ENCODE measurements at places on chromosomes 4 and X. TPM values are rescaled to one million over a fixed set of nuclear protein-coding genes. Genes with fewer than 3 reads are reported as not detected.

- no peaks in the 10 kb centered on the region for H3K36me3 ChIP-seq
- no peaks in the 10 kb centered on the region for H3K4me1 ChIP-seq
- H3K4me3 ChIP-seq, result no peak overlapping the region
- no peak for DNase-seq
Observed at GRCh38 chr4:47741200-47741599, 96.7 kb downstream of the CORIN start.

Gene PAGE2B
- total RNA-seq, result not detected

Gene GAGE12F
- total RNA-seq, result not detected

Gene MAP3K15
- total RNA-seq, result 1.6 TPM

DNA sequence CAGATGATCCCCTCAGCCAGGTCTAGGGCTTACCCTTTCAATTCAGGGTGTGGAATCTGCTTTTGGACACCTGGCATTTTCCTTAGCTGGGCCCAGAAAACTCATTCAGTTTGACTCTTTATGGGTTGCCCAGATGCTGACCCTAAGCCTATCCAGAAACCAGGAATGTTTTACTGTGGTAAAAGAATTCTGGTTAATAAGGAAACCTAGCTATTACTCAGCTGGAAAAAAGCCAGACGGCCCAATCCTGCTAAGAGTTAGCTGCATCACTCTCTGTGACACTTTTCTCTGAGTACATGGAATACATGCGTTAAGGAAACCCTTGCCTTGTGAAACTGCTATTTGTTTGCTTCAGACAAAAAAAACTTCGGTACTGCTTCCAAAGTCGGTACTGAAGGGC is 28.0 kb downstream of the ING2 start:
- no peaks in the 10 kb centered on the region for H3K36me3 ChIP-seq
- no peak overlapping the region for H3K4me3 ChIP-seq
- H3K4me1 ChIP-seq, result no peaks in the 10 kb centered on the region
- no peak overlapping the region for H3K27ac ChIP-seq
- H3K27me3 ChIP-seq, result peaks cover 19% of the 10 kb centered on the region

Gene ADAM29
- total RNA-seq, result not detected

GRCh38 chr4:156547891-156548290 is 423.7 kb downstream of the PDGFC start:
- peak overlapping the region; percentile 48 for H3K27ac ChIP-seq
- no peak overlapping the region for H3K4me3 ChIP-seq
- peaks cover 15% of the 10 kb centered on the region for H3K4me1 ChIP-seq
- H3K36me3 ChIP-seq, result peaks cover 2% of the 10 kb centered on the region
- H3K27me3 ChIP-seq, result no peaks in the 10 kb centered on the region

DNA sequence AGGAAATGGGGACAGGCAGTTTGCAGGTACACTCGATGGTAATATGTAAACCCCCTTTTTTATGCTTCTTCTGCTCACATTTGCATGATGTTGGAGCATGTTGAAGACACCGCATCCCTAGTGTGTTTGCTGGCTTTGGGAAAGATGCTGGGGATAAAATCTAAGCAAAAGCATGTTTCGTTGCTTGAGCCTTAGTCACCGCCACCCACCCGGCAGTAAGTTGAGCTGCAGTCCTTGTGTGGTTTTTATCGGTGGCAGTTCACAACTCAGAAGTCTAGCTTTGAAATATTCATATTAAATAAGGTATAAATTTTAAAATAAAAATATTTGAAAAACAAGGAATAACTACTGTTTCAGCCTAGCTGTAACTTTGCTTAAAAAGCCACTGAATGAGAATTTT is 21.7 kb upstream of the MND1 start:
- DNase-seq, result no peak
- H3K4me1 ChIP-seq, result no peaks in the 10 kb centered on the region
- H3K27me3 ChIP-seq, result no peaks in the 10 kb centered on the region
- H3K36me3 ChIP-seq, result peaks cover 9% of the 10 kb centered on the region

Gene ARHGAP6
- 5.3 TPM for total RNA-seq

DNA sequence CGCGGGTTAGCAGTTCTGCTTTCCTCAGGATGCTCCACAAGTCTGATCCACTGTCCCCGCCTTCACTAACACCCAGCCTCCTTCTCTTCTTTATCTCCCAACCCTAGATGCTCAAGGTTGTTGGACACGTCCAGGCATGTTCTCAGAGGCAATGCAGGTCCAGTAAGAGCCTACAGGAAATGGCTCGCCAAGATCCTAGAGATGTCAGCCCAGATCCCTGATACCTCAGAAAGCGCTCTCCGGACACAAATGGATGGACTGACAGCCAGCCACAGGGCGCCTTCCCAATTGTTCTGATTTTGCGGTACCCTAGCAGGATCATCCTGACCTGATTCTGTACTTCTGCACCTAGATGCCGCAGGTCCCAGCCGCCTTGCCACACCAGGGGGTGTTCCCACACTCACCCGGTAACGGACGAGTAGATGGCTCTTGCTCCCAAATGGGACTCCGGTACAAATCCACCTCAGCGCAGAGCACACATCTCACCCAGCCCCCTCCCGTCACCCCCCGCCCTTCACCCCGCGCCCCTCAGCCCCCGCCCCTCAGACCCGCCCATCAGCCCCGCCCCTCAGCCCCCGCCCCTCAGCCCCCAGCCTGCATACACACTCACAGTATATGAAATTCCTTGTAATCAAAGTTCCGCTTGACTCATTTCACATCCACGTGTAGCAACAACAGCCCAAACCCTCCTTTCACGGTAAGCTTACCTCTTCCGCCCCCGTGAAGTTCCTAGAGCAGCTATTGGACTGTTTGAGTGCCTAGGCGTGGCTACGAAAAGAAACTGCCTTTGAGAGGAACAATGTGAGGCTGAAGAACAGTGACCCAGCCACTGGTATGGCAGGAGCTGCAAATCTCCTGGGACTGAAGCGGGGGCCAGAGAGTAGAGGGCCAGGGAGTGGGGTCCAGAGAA is at the start of gene EDA2R:
Gene EDA2R (minus strand): TSS at position 488 of the 910 bp plus-strand sequence. CDS start 23,058 bp downstream, outside the sequence.
- no peak for DNase-seq
- no peaks in the 10 kb centered on the region for H3K27me3 ChIP-seq
- H3K4me3 ChIP-seq, result peak within 1 kb of the TSS; percentile 80
- H3K4me1 ChIP-seq, result peaks cover 22% of the 10 kb centered on the region

DNA sequence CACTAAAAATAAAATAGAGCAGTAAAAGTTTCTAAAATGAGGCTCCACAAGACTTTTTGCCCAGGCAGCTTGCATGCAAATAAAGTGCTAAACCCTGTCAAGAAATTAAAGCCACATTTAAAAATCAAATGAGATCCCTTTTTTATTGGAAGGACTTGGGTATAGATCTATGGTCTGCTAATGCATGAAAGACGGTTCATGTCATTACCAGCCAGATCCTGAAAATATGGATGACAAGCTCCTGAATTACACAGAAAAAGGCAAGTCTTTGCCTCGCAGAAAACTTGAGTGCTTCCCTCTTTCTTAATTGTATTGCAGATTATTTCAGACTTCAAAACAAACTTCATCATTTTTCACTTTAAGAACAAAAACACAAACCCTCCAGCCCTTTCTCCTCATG is 169.6 kb downstream of the LDB2 start:
- no peak overlapping the region for H3K27ac ChIP-seq
- no peak for DNase-seq
- no peaks in the 10 kb centered on the region for H3K36me3 ChIP-seq
- no peak overlapping the region for H3K4me3 ChIP-seq
- H3K27me3 ChIP-seq, result peaks cover 13% of the 10 kb centered on the region
- peaks cover 14% of the 10 kb centered on the region for H3K4me1 ChIP-seq

Gene RAB33B
- 9.2 TPM for total RNA-seq

Gene FDCSP
- total RNA-seq, result 0.75 TPM

GRCh38 chr4:140869446-140869845 is 113.3 kb upstream of the TBC1D9 start:
- peaks cover 9% of the 10 kb centered on the region for H3K36me3 ChIP-seq
- H3K27me3 ChIP-seq, result no peaks in the 10 kb centered on the region
- H3K4me1 ChIP-seq, result peaks cover 43% of the 10 kb centered on the region
- no peak for DNase-seq

- H3K4me1 ChIP-seq, result peaks cover 29% of the 10 kb centered on the region
- peaks cover 10% of the 10 kb centered on the region for H3K36me3 ChIP-seq
- no peak overlapping the region for H3K4me3 ChIP-seq
- peak overlapping the region; percentile 45 for H3K27ac ChIP-seq
- DNase-seq, result no peak
- H3K27me3 ChIP-seq, result no peaks in the 10 kb centered on the region
Observed at GRCh38 chrX:110280954-110281353, 36.9 kb downstream of the AMMECR1 start.

- H3K4me3 ChIP-seq, result no peak overlapping the region
- no peak overlapping the region for H3K27ac ChIP-seq
- no peaks in the 10 kb centered on the region for H3K36me3 ChIP-seq
- no peak for DNase-seq
Observed at GRCh38 chr4:184237612-184238011, 19.9 kb upstream of the ENPP6 start.

DNA sequence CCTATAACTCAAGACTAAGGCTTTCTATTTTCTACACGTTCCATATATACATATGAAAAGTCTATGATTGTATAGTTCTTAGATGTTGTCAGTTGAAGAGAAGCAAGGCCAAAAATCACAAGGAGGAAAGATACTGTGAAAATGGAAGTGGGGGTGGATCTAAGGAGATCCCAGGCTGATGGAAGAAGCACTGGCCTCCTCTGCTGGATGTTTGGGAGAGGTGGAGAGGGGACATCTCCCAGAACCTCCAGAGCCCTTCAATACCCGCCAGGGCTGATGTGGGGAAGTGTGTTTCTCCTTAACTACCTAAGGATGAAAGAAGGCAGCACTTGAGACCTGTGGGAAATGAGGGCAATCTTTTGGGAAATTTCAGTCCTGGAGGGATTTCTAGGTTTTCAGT is 67.4 kb downstream of the RASGEF1B start:
- H3K36me3 ChIP-seq, result no peaks in the 10 kb centered on the region
- H3K27ac ChIP-seq, result no peak overlapping the region
- H3K4me1 ChIP-seq, result peaks cover 14% of the 10 kb centered on the region
- H3K4me3 ChIP-seq, result no peak overlapping the region
- H3K27me3 ChIP-seq, result peaks cover 16% of the 10 kb centered on the region
- DNase-seq, result no peak

GRCh38 chr4:101604976-101605375 is 185.6 kb upstream of the BANK1 start:
- H3K36me3 ChIP-seq, result peaks cover 7% of the 10 kb centered on the region
- H3K27me3 ChIP-seq, result peaks cover 5% of the 10 kb centered on the region
- no peak overlapping the region for H3K27ac ChIP-seq
- no peak overlapping the region for H3K4me3 ChIP-seq

- no peaks in the 10 kb centered on the region for H3K27me3 ChIP-seq
- no peak for DNase-seq
- H3K36me3 ChIP-seq, result no peaks in the 10 kb centered on the region
Observed at GRCh38 chr4:188198982-188199792, 59.9 kb downstream of the TRIML1 start.

Gene GLRB
- total RNA-seq, result 14.9 TPM

DNA sequence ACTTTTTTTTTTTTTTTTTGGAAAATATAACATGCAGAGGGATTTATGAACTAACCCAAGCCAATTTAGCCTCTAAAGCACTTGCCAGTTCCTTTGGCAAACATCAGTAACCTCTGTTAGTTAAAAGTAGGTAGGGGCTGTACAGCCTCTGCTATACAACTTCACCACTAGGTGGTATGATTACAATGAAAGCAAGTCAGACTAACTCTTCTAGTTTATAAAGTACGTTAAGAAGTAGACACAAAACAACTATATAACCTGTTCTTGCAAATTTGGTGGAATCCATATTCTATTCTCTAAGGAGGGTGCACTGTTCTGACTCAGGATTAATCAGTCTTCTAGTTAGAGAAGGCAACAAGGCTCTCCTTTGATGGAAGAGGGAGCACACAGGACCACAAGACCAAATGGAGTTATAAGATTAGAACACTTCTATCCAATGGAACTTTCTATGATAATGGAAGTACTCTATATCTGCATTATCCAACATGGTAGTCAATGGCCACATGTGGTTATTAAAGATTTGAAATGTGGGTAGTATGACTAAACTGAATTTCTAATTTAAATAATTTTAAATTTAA is 12.8 kb downstream of the AIMP1 start:
- H3K4me1 ChIP-seq, result no peaks in the 10 kb centered on the region
- H3K27me3 ChIP-seq, result no peaks in the 10 kb centered on the region
- no peak overlapping the region for H3K27ac ChIP-seq
- DNase-seq, result no peak

GRCh38 chr4:149719806-149720205 is 95.8 kb downstream of the IQCM start:
- H3K27ac ChIP-seq, result no peak overlapping the region
- H3K36me3 ChIP-seq, result peaks cover 2% of the 10 kb centered on the region
- H3K27me3 ChIP-seq, result no peaks in the 10 kb centered on the region
- peaks cover 6% of the 10 kb centered on the region for H3K4me1 ChIP-seq

Gene CLDN34
- 0.84 TPM for total RNA-seq

Gene MTNR1A
- 0.80 TPM for total RNA-seq

Gene TSPYL2
- total RNA-seq, result 103 TPM

Gene PFKFB1
- total RNA-seq, result 1.1 TPM

- no peak overlapping the region for H3K4me3 ChIP-seq
- no peak overlapping the region for H3K27ac ChIP-seq
- no peaks in the 10 kb centered on the region for H3K36me3 ChIP-seq
- DNase-seq, result no peak
- H3K27me3 ChIP-seq, result peaks cover 4% of the 10 kb centered on the region
- H3K4me1 ChIP-seq, result no peaks in the 10 kb centered on the region
Observed at GRCh38 chr4:164115236-164115635, 620.7 kb downstream of the TMA16 start.

Gene PRKG2
- total RNA-seq, result 0.90 TPM

DNA sequence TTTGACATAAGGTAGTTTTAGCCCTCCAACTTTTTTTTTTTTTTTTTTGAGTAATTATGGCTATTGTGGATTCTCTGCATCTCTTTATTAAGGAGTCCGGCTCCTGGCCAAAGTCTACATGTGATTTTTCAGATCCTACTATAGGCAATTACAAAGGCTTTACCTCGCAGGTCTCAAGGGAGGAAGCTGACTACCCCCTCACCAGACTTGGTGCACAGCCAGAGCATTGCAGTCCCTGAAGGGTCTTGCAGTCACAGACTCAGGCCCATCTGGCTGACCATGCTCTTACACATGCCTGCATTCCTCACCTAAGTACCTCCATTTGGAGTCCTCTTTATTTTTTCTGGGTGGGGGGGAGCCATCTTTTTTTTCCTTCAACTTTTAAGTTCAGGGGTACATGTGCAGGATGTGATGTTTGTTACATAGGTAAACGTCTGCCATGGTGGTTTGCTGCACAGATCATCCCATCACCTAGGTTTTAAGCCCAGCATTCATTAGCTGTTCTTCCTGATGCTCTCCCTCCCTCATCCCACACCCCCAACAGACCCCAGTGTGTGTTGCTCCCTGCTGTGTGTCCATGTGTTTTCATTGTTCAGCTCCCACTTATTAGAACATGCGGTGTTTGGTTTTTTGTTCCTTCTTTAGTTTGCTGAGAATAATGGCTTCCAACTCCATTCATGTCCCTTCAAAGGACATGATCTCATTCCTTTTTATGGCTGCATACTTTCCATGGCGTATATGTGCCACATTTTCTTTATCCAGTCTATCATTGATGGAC is 88.4 kb upstream of the STIM2 start:
- DNase-seq, result no peak
- H3K4me3 ChIP-seq, result no peak overlapping the region
- H3K27ac ChIP-seq, result no peak overlapping the region
- H3K4me1 ChIP-seq, result peaks cover 2% of the 10 kb centered on the region
- H3K36me3 ChIP-seq, result peaks cover 50% of the 10 kb centered on the region
